ENCODE measurements at places on chromosomes 4 and X.

GRCh38 chr4:52655506-52655905, 3.6 kb downstream of the USP46 start:
- DNase-seq = no peak

GRCh38 chr4:134470544-134470943, 269.0 kb upstream of the PABPC4L start:
- no peak for DNase-seq

DNA sequence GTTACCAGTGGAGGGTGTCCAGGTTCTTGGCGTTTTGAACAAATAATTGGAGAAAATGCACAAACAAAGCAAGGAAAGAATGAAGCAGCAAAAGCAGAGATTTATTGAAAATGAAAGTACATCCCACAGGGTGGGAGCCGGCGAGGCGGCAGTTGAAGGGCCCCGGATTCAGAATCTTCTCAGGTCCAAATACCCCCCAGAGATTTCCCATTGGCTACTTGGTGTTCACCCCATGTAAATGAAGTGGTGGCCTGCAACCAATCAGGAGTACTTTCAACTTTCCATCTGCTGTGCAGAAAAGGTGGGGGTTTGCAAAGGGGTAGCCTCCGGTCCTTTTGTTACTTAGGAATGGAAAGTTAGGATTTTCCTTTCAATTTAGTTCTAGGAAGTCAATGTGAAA, 1447.0 kb downstream of the C4orf33 start:
- no peak for DNase-seq

- no peak for DNase-seq
Observed at GRCh38 chr4:184635381-184635780, 13.9 kb downstream of the CASP3 start.

GRCh38 chr4:77336411-77337142, 179.6 kb downstream of the CCNG2 start:
- no peak for DNase-seq

- DNase-seq = peak; percentile 30
Observed at GRCh38 chr4:819401-820229, 6.3 kb downstream of the CPLX1 start.

DNA sequence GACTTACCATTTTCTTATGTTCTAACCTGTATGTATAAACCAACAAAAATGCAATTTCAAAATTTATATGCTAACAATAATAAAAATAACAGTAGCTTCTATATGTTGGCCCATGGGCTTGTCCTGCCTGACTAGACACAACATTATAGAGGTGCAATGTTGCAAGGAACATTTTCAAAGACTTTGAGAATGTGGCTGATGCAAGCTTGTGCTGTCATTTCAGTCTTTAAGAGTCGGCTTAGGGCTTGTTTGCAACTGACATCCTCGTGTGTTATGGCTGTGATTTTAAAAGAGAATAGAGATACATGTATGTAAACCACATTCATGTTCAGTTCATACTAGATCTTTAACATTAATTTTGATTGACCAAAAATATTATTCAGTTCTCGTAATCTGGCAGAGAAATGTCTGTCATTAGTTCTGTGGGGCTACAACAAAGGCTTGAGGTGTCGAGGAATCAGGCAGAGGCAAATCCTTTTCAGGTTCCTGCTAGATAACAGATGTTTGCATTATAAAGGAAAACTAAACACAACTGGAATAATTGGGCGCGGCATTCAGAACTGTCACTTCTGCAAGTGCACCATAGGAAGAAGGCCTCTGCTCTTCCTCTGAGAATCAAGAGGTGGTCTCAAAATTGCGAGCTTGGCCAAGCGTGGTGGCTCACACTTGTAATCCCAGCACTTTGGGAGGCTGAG, 13.1 kb downstream of the TMSB4X start:
- DNase-seq = no peak

GRCh38 chr4:47615385-47615784, 130.3 kb downstream of the ATP10D start:
- no peak for DNase-seq

GRCh38 chrX:150044556-150044955, 106.3 kb upstream of the EOLA2 start:
- DNase-seq = no peak

DNA sequence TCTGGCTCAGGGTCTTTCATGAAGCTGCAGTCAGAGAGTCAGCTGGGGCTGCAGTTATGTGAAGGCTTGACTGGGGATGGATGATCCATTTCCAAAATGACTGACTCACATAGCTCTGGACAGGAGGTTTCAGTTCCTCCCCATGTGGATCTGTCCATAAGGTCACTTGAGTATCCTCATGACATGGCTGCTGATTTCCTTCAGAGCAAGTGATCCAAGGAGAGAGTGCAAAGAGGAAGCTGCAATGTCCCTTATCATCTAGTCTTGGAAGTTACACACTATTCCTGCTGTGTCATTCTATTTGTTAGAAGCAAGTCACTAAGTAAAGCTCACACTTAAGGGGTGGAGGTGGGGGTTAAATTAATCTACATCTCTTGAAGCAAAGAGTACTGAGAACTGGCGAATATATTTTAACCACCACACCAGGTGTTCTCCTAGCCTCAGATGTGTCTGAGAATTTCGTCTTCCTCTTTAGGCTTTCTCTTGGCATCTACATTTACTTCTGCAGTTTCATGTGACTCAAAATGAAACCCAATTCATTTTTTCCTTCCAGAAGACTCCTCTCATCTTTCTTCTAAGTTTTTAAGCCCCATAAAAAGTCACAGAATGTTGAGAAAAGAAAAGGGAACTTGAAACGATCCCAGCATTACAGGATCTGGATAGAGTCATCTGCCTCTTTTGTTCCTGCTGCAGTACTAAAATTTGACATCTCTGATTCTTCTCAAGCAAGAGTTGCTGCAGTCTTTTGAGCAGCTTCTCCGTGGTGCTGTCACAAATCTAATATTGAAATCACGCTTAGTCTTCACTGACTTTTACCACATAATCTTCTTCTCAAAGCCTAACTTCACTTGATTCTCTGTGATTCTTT, 3.8 kb upstream of the GRPR start:
- DNase-seq = no peak

GRCh38 chr4:3877236-3877635, 111.1 kb downstream of the ADRA2C start:
- no peak for DNase-seq

GRCh38 chrX:153549807-153550206, 32.4 kb downstream of the ATP2B3 start:
- DNase-seq = no peak

DNA sequence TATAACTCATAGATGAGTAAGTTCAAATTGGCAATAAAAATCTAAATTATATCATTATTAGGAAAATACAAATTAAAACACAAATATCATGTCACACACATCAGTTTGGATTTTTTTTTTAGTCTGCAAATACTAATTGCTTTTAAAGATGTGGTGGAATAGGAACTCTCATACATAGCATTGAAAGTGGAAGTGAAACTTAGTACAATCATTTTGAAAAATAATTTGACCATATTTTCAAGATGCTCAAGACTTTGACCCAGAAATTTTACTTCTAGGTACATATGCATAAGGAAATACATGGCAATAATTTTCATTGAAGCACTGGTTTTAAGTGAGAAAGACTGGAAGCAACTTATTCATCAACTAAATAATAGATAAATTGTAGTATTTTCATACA, 147.5 kb upstream of the SMIM31 start:
- no peak for DNase-seq

DNA sequence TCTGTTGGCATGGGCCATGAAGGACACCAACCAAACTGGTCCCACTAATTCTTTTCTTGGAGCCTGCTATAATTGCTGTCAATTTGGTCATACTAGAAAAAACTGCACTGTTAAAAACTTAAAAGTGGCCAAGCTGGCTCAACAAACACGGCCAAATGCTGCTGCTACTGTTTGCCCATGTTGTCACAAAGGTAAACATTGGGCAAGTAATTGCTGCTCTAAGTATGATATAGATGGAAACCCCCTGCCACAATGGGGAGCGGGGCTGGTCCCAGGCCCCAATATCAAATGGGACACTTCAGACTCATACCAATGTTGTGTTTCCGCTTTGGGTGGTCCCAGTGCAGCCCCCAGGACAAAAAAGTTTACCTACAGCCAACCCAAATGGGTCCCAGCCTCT, 52.1 kb downstream of the SPIN3 start:
- DNase-seq = no peak

- DNase-seq = no peak
Observed at GRCh38 chr4:98773638-98774037, 115.2 kb upstream of the TSPAN5 start.

- no peak for DNase-seq
Observed at GRCh38 chr4:38166082-38166481, 205.9 kb downstream of the PTTG2 start.

DNA sequence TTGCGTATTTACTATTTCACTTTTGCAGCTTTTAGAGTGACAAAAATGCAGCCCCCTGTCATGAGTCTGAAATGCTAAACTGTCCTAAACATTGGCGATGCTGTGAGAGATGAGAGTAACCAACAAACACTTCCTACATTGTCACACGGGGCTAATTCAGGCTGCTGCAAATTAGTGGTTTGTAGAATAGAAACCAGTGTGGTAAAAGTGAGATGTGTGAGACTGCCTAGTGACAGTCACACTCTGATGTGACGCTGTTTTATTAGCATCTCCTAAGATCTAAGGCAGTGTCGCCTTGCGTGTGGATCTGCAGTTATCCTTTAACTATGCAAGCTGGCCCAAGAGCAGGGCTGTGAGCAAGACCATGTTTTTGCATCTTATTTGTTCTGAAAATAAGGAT, 800.2 kb upstream of the TENM3 start:
- no peak for DNase-seq

DNA sequence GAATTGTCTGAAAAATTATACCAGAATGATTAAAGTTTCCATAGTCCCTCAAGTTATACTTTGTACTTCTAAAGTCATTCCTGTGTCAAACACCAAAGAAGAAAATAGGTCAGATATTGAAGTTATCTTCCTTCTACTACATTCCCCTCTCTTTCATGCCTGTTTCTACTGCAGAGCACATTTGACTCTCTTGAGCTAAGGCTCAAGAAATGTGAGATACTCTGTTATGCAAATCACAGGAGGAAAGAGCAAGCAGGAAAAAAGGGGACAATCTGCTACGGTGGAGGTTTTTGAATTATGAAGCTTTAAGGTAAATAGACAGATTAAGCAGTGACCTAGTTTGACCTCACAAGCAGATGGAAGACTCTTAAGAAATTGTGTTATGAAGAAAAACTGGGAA, 198.9 kb upstream of the LDB2 start:
- DNase-seq = no peak

GRCh38 chrX:100677611-100678181, 33.7 kb downstream of the SRPX2 start:
- DNase-seq = no peak

- no peak for DNase-seq
Observed at GRCh38 chr4:48031802-48032525, 15.4 kb downstream of the NIPAL1 start.

GRCh38 chr4:124641715-124642381, 70.7 kb downstream of the ANKRD50 start:
- peak; percentile 66 for DNase-seq

DNA sequence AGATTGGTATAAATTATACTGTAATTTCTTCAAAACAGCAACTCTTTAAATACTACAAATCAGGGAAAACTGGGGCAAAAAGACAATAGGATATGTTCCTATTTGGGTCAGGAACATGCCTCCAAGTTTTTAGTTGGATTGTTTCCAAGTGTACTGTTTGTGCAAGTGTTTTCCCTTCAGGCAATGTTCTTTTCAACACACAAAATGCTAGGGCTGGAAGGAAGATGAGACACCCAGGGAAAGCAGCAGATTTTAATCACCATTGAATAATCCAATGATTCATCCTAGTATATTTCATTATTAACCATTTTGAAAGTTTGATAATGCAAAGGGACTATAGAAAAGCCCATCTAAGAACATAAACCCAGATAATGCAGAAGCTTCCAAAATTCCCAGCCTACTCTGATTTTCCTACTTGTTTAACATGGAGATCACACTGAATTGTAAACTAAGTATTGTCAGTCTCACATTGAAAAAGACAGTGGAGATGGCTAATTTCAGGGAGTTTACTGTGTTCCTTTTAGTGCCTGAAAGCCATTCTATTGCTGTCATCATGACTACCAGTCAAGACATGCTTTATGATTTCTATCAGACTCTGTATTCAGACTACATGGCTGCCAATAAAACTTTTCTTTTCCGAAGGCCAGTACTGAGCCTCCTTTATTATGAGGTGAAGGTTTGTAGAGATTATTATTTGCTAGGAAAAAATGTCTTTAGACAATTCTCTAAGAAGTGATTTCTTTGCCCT, 38.6 kb downstream of the COL4A6 start:
- no peak for DNase-seq

DNA sequence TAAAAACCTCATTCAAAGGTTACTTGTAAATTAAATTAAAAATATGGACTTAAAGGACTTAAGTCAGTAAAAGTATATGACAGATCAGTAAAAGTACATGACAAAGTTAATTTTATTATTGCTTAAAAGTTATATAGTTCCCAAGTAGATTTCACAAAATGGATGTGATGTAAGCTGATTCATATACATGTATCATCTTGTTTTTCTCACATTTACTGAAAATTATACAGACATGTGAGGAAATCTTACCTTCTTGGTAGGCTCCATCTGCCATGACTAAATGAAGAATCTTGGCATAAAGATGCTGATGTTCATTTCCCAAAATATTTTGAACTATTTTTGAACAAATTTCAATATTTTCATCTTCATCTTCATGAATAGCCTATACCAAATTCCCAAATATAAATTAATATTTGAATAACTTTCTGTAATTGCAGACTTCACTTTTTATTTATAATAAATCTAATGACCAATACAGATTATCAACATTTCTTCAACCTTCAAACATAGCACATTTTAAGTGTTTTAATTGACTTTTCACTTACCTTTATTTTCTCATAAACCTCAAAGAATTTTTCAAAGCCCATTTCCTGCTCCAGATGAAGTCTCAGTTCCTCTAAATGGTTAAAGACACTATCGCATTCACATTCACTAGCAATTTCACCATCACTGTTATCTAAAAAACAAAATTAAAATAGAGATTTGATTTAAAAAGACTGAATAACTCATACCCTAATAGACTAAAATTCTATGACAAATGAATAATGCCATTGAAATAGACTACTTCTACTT, 129.4 kb upstream of the SH3RF1 start:
- no peak for DNase-seq

GRCh38 chr4:26590639-26591038, 6.8 kb downstream of the TBC1D19 start:
- no peak for DNase-seq

GRCh38 chr4:23877758-23878229, 12.1 kb downstream of the PPARGC1A start:
- no peak for DNase-seq

GRCh38 chrX:136630881-136631280, 17.1 kb upstream of the CD40LG start:
- no peak for DNase-seq

GRCh38 chr4:98506462-98507132, 151.8 kb downstream of the TSPAN5 start:
- no peak for DNase-seq

DNA sequence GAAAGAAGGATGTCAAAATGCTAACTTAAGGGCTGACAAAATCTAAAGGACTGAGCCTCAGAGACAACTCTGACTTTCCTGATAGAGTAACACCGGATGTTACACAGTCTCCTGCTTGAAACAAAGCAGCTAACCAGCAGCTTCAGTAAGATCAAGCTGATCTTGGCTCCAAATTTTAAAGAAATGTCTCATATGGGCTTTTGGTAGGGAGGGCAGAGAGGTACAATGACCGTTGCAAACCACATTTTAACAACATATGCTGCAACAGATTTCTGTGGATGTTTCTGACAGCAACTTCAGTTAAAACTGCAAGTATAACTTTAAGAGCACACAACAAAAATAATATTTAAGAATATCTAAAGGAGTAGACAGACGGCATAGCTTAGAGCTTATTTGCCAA, 9.1 kb downstream of the RPGR start:
- DNase-seq = no peak
